Activated CD4-positive, alpha-beta T cell treated with anti-CD3 and anti-CD28 coated beads for 48 hours (primary cell): ENCODE measurements at places on chromosomes 6 and 20.

DNA sequence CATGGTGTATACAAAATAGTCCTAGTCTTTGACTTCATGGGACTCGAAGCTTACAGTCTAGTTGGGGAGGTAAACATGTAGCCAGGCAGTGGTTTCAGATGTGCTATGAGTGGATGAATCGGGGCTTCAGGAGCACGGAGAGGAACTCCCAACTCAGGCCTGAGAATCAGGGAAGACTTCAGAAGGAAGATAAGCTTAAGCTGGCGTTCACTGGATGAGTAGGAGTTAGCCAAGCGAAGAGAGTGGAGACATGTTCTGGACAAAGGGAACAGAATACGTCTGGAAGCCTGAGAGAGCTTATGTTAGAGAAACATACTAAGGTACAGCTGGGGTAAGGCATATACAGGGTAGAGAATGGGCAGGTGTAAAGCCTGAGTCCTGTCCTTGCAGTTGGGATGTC, 8.8 kb downstream of the CARMIL1 start:
- DNase-seq = no peak

DNA sequence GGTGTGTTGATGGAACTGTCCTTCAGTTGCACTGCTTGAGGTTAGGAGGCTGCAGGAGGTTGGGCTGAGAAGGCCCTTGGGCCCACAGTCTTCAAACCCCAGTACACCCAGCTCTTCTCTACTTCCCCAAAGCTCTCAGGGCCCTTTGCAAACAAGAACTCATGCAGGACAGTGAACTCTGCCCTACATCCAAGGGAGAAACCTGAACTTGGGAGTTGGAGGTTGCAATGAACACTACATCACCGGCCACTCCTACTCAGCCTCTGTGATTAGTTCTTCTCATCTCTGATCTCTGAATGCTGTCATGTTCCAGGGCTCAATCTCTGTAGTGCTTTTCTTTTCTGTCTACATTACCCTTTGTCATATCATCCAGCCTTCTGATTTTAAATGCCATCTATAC, 148.5 kb upstream of the PDE7B start:
- no peak for DNase-seq

DNA sequence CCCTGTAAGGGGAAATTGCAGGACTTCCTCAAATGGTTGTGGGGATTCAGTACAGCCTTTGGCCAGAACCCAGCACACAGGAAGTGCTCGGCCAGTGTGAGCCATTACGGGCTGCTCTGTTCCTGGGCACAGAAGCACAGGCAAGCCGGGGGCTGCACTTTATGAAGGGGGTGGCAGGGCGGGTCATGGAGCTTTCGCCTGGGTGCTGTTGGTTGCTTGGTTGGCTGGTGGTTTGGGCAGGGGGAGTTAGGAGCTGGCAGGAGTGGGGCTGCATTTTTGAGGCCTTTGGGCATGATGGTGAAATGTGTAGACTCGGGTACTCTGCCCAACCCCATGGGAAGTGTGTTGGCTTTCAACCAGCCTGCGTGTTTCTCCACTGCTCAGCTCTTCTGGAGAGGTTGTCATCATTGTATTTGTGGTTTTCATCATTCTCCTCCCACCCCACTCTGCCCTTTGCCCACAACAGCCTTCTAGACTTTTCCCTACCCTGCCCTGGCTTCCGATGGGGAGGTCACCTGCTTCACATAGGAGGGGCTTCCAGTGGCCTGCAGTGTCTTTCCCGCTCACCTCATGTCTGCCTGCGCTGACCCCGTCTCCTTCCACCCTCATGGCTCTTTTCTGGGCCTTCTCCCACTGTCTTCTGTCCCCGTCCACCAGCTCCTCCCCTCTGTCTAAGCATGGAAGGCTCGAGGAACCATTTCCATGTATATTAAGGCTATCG, 16.1 kb upstream of the RBM38 start:
- DNase-seq = no peak

DNA sequence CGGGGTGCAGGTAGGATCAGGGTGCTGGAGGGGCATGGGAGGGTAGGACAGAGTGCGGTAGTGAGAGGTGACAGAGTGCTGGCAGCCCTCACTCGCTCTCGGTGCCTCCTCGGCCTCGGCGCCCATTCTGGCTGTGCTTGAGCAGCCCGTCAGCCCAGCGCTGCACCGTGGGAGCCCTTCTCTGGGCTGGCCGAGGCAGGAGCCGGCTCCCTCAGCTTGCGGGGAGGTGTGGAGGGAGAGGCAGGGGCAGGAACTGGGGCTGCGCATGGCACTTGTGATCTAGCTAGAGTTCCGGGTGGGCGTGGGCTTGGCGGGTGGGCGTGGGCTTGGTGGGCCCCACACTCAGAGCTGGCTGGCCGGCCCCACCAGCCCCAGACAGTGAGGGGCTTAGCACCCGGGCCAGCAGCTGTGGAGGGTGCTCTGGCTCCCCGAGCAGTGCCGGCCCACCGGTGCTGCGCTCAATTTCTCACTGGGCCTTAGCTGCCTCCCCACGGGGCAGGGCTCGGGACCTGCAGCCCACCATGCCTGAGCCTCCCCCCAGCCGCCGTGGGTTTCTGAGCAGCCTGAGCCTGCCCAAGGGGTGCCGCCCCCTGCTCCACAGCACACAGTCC, 112.8 kb upstream of the DUSP22 start:
- no peak for DNase-seq

- DNase-seq = no peak
Measured at GRCh38 chr6:104118274-104118673, 741.4 kb downstream of the HACE1 start.

GRCh38 chr6:144737998-144738397, 452.9 kb downstream of the UTRN start:
- DNase-seq = no peak

- DNase-seq = peak; percentile 41
Measured at GRCh38 chr6:43758617-43759050, 11.4 kb upstream of the VEGFA start.

DNA sequence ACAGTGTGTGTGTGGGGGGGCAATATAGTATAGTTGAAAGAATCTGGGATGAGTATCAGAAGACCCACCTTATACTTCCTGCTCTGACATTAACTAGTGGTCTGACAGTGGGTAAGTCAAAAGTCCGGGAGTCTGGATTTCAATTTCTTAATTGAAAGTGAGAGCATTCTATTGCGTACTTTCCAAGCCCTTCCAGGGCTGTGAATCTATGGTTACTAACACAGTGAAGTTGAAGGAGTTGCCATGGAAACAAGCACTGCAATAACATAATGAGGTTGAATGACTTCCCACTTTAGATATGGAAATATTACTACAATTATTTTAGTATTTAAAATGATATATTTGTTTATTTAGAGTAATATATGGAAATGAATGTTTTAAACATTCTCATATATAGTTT, 80.2 kb downstream of the MLIP start:
- DNase-seq = no peak

- no peak for DNase-seq
Measured at GRCh38 chr6:110786696-110787095, 28.6 kb downstream of the CDK19 start.

DNA sequence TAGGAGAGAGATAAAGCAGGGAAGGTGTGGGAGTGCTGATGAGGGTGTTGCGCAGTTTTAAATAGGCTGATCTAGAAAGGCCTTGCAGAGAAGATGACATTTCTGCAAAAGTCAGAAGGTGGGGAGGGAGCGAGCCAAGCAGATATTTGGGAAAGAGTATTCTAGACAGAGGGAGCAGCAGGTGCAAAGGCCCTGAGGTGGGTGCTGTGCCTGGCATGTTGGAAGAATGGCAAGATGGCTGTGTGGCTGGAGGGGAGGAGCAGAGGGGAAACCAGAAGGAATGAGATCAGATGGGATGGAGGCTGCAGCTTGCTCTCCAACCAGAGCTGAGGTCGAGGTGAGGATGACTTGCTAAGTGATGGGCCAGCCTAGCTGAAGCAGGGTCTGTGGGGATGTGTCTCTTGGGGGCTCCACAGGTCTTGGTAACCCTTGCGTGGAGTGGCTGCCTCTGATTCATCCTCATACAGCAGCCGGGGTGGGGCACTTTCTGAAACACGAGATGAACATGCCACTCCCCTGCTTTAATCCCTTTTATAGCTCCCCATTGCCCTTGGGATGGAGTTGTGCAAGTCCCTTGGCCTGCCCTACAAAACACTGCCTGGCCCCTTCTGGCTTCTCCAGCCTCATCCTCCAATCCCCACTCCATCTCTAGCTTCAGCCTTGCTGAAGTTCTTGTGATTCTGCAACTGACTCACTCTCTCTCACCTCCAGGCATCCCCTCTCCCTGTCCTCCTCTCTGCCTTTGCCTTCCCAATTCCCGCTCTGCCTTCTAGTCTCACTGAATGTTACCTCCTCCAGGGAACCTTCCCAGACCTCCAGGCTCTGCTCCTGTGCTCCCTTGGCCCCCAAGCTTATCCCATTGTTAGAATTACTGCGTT, 94.1 kb downstream of the CDH22 start:
- DNase-seq = no peak

- DNase-seq = no peak
Measured at GRCh38 chr20:43910564-43910963, 4.1 kb upstream of the TOX2 start.

DNA sequence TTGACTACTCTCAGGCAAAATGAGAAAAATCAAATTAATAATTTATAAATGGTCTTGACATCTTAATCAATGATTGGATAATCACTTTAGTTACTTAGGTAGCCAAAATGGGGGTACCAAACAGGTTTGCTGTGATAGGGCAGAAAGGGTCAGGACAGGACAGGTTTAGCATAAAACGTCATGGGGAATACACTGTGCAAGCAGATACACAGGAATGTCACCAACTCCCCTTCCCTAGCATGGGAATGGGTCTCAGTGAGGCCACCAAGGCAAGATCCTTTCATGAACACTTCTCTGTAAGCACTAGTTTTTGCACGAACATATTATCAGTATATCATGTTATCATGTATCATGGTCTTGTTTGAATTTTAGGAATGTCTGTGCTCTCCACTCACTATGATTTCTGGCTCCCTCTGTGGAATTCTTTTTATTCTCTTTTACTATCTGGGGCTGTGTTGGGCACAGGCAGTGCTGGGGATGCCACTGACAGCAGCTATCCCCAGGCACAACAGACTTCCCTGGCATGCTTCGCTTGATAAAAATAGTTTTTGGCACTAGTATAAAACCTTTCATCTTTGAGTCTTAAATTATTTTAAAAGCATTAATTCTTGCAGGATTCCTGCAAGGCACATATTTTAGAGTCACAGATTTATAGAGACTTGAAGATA, 18.3 kb downstream of the PTCHD4 start:
- no peak for DNase-seq

- DNase-seq = peak; percentile 46
Measured at GRCh38 chr6:33249732-33250630, 21.7 kb downstream of the VPS52 start.

DNA sequence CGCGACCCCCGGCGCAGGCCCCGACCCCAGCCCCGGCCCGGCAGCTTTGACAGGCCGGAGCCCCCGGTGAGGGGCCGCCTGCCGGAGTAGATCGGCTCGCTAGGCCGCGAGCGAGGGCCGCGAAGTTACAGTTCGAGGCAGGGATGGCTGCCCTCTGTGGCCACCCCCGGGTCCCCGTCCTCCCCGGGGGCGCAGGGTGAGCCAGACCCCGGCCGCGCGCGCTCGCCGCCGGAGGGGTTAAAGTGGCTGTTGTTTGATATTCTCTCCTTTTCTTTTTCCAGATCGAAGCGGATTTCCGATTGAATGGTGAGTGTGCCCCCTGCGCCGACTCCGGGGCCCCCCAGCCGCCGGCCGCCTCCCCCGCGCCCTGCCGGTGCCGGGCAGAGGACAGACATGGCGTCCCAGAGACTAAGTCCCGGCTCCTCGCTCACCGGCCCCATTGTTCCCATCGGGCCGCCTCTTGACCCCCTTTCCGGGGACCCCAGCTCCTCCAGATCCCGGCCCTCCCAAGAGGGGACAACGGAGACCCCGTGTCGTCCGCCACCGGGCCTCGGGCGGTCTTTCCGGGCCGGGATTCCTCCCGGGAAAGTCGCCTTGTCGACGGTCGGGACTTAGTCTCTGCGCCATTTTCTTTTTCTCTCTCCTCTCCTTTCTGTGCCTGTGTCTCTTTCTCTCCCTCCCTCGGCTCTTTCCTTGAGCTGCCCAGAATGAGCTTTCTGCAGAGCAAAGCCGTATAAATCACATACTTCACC, 704 bp downstream of the TOP1 start:
- DNase-seq = peak; percentile 58

- no peak for DNase-seq
Measured at GRCh38 chr6:144952456-144953240, 667.5 kb downstream of the UTRN start.

DNA sequence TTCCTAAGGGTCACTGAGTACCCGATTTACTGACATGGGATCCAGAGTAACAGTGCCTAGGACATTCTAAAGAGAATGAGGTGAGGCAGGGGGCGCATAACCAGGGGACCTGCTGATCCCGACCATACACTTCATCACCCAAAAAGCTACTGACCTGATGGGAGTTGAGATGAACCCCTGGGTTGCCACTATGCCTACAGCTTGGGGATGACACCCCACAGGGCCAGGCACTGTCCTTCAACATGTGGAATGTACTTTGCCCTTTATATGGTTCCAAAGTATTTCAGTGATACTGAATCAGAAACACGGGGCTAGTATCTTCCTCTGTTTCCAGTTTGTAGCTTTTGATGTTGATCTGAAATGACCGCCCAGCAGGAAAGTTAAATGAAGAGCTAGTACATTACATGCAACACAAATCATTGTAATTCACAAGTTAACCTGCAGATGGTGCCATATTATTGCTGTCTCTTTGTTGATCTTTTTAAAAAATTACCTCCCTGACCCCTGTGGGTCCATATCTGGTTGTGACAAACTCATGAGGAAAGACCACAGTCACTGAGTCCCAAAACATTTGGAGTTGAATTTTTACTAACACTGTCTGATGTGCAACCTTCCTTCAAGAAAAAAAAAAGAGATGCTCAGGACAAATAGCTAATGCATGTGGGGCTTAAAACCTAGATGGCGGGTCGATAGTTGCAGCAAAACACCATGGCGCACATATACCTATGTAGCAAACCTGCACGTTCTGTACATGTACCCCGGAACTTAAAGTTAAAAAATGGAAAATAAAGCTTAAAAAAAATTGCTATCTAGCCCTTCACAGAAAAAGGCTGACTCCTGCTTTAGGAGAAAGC, 42.7 kb upstream of the GCNT2 start:
- DNase-seq = no peak

DNA sequence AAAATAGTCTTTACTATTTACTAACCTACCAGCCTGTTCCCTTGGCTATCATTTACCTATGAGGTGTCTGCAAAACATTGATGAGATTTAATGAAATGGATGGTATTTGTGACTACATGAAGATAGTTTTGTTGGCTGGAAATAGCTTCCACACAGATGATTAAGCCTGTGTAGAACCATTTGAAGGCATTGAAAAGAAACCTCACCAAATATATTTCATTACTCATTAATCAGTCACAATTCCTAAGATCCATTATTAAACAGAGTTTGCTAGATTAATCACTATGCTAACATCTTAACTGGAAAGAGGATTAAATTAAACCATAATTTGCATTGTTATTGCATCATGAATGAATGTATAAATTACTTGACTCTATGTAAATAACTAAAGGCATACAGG, 560.3 kb downstream of the BMP2 start:
- no peak for DNase-seq

GRCh38 chr20:22797103-22797502, 212.7 kb upstream of the FOXA2 start:
- DNase-seq = no peak
